Activated naive CD4-positive, alpha-beta T cell treated with anti-CD3 and anti-CD28 coated beads for 36 hours (primary cell): ENCODE measurements at places on chromosomes 3 and 15. TPM values are rescaled to one million over a fixed set of nuclear protein-coding genes. Genes with fewer than 3 reads are reported as not detected.

The TMIE gene
- total RNA-seq = 1.2 TPM

The TIMMDC1 gene
- 75.6 TPM for total RNA-seq

The SLC28A1 gene
- not detected for total RNA-seq

The GABRR3 gene
- not detected for total RNA-seq
